ENCODE measurements at places on chromosomes 3 and 15. TPM values are rescaled to one million over a fixed set of nuclear protein-coding genes. Genes with fewer than 3 reads are reported as not detected.

BNC1 gene
- 0.38 TPM for total RNA-seq

NEK10 gene
- total RNA-seq: 4.1 TPM

DNA sequence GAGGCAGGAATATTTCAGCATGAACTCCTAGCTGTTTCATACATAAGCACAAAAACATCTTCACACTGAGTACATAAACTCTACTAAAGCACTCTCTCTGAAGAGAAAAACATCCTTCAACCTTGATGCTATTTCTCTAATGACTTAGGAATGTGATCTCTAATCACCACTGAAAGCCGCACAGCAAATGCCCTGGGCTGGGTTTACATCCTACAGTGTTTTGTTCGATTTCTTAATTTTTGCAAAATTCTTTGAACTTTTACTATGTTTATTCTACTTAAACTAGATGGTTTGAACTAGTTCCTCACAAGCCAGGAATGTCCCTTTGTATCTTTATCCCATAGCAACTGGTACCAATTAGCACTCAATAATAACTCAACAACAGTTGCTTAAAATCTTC is 130.9 kb upstream of the ABI3BP start:
- DNase-seq: no peak

DNA sequence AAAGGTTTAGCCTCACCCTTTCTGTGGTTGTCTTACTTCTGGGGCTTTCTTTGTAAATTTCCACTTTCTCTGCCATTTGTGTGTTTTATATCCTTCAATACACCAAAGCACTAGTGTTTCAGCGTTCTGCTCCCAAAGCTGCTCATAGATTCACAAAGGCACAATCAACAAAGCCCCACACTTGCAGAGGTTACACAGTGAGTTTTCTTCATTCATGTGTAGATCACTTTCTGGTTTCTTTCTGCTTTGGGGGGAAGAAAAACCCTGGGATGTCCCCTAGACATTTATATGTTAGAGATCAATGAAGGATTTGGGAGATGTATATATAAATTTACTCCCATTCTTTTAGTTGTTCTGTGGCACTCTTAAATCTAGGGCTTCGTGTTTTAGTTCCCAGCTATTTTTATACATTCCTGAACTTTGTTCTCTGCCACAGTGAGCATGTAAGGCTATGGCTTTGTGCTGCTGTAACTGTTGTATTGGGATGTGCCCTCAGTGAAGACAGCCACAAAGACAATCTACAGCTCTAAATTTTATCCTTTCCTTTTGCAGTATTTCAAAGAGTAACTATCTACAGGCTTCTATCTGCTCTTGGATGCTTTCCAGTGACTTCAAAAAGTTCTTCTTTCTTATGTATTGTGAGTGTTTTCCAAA is 636.5 kb downstream of the ZBBX start:
- no peak for DNase-seq
